ENCODE measurements at places on chromosomes 5 and 9. TPM values are rescaled to one million over a fixed set of nuclear protein-coding genes. Genes with fewer than 3 reads are reported as not detected.
A peak's percentile ranks its signal among the peaks of the same experiment; 100 is the strongest.

The CSF2 gene
- total RNA-seq: not detected

The TRPM3 gene
- 0.16 TPM for total RNA-seq

The NRARP gene
- 4.4 TPM for total RNA-seq

The QRFP gene
- total RNA-seq: not detected

GRCh38 chr9:613771-614347, 227.6 kb upstream of the DMRT1 start:
- DNase-seq: peak; percentile 75

- no peak for DNase-seq
Observed at GRCh38 chr9:15370466-15371447, 51.9 kb upstream of the SNAPC3 start.

DNA sequence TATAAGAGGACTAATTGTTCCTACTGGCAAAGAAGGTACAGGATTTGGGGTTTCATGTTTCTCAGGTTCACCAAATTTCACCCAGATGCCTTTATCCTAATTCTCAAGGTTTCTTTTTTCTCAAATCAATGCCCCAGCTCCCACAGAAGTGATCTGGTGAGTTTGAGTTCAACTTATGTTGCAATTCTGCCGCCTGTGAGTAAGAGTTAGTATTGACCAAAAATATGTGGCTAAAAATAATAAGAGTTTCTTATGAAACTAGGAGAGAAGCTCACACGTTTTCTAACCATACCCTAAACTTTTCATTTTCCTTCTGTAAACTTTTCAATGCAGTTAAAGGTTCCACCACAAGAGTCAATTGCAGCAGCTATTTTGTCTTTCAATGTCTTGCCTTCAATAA, 15.1 kb downstream of the SLCO6A1 start:
- no peak for DNase-seq

GRCh38 chr5:166535641-166536040, 1755.8 kb upstream of the WWC1 start:
- no peak for DNase-seq

DNA sequence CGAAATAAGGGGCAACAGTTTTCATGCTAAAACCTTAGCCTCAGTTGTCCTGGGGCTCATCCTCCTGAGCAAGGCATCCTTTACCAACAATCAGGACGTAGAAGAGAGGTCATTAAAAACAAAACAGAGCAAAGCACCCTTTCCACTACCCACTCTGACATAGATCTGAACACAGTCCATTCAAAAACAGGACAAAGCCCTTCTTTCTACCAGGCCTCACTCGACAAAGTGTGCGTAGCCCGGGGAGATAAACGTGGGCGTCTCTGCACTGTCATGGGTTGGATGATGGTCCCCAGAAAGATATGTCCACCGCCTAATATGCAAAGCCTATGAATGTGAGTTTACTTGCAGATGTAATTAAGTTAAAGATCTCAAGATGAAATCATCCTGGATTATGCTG, 60.6 kb upstream of the TAS2R1 start:
- no peak for DNase-seq

DNA sequence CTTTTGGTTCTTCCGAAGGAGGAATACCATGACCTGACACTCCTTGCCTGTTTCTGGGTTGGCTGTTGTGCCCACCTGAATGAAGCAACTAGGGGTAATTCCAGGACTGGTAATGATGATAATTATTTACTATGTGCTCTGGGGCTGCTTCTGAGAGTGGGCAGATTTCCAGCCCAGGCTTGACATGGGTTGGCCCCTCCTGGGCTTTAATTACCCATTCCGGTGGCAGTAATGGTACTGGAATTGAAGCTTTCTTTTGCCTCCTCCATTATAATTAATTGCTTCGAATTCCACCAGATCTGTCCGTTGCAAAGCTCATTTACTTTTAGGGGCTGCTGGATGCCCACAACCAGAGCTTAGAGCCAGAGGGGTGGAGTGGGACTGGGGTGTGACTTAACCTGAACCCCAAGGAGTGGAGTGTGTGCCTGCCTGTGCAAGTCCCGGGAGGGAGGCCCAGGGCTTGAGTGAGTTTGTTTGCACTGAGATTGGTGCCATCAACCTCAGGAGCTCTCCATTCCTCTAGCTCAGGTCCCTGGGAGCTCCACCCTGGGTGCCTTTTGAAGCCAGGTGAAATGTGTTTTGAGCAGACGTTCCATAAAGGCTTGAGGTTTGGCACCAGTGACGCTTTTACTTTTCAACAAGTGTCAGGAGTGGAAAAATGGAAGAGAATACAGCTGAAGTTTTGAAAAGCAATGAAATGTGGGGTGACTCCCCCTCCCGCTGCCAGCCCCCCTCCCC, 214.6 kb downstream of the PDZD2 start:
- DNase-seq: no peak

- no peak for DNase-seq
Observed at GRCh38 chr5:32630867-32631491, 45.6 kb downstream of the SUB1 start.

- DNase-seq: no peak
Observed at GRCh38 chr5:168578538-168579487, at the start of gene PANK3. Gene PANK3 (minus strand): TSS chr5:168579368. CDS start chr5:168579283, 85 bp downstream.

DNA sequence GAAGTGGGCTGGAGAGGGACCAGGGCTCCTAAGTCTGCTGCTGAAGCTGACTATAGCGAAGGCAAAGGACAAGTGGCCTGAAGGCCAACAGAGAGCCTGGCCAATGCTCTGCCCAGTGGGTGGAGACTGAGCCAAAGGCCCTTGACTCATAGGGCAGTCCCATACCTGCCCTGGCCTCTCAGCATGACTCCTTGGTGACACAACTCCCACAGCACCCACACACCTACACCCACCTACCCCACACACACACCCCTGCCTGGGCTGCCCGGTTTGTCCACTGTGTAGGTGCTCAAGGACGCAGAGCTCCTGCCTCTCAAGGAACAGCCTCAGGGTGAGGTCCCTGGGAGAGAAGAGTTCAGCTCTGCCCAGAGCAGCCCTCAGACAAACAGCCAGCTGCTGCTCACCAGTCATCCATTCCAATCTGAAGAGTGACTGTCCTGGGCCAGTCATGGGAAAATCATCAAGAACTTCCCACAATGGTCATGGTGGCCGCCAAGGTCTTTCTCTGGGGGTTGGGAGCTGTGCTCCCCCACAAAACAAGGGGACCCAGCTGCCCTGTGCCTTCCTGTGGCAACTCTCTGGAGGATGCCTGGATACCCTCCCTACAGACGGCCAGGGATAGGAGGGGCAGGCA, 5.0 kb downstream of the TNIP1 start:
- DNase-seq: no peak
